ENCODE measurements at places on chromosomes 7 and 10.

GRCh38 chr10:115659616-115660015, 566.5 kb downstream of the ATRNL1 start:
- DNase-seq = no peak

GRCh38 chr10:74078037-74078436, 72.6 kb downstream of the AP3M1 start:
- no peak for DNase-seq

- no peak for DNase-seq
Measured at GRCh38 chr7:151246851-151247580, 1.5 kb downstream of the SMARCD3 start.

GRCh38 chr10:61286686-61287085, 166.5 kb downstream of the TMEM26 start:
- DNase-seq = no peak

DNA sequence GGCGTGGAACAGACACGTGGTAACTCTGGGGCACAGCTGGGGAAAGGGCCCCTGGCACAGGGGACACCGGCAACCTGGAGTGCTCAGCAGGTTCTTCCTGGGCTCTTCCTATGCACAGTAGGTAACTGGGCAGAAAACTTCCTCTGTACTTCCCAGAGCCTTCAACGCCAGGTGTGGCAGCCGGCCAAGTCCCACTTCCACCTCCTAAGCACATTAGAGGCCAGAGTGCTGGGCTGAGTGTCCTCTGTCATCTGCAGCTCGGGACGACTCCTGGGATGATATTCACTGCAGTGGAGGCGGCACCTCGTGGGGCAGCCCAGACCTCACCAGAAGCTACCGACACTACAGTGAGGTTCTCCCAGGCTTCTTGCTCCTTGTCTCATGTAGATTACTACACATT, 114.5 kb downstream of the LARP4B start:
- no peak for DNase-seq

DNA sequence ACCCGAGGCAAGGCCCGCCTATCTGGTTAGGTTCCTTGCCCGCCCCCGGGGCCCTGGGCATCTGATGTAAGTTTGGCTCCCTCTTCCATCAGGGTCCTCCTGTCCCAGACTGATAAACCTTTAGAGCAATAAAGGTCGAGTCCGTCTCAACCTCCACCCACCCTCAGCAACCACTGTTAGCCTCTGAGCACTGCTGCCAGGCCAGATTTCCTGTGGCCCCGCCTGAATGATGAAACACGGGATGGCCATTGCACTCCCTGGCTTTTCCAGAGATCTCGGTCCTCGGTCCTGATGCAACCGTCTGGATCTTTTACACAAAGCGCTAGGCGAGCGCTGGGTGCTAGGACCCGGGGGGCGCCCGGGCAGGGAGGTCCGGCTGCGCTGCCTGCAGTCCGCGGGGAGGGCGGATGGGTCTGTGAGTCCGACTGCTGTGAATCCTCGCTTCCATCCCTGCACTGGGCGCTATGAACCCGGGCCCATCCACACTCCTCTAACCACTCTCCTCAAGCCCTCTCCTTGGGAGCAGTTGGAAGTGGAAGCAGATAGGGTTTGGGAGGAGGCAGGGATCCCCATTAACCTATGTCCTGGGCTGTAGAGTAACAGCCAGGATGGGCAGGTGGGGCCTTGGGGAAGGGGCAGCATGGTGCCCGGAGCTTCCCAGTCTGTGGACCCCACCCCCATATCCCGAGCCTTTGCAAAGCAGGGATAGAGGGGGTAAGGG, 875 bp upstream of the DDIT4 start:
- DNase-seq = peak; percentile 67

- DNase-seq = no peak
Measured at GRCh38 chr7:108419961-108420908, 36.0 kb downstream of the NRCAM start.

DNA sequence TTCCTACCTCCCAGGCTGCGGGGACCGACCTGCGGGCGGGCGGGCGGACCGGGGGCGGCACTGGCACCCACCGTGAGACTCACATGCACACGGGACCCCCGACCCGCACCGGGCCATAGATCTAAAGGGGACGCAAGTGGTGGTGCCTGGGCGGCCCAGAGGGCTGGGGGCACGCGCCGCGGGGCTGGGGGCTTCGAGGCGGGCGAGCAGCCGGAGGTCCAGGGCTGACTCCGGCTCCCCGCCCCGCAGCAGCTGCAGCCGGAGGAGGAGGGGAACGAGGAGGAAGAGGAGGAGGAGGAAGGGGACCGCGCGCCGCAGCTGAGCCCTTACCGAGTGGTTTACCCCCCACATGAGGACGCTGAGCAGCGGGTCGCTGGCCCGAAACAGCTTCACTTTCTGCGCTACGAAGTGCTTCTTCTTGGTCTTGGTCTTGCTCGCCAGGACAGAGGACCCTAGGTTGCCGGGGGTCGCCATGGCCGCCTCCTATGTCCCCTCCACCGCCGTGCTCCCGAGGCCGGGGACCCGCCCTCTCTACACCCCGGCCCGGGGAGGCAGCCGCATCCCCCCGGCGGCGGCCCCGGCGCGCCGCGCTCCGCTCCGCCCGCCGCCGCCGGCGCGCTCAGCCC, 412 bp downstream of the PIP4K2A start:
- no peak for DNase-seq

- peak; percentile 95 for DNase-seq
Measured at GRCh38 chr7:1169409-1170368, 9.7 kb upstream of the ZFAND2A start.

GRCh38 chr10:110410329-110411046, 87.2 kb upstream of the DUSP5 start:
- no peak for DNase-seq

GRCh38 chr10:33817605-33818004, 483.1 kb upstream of the NRP1 start:
- no peak for DNase-seq

DNA sequence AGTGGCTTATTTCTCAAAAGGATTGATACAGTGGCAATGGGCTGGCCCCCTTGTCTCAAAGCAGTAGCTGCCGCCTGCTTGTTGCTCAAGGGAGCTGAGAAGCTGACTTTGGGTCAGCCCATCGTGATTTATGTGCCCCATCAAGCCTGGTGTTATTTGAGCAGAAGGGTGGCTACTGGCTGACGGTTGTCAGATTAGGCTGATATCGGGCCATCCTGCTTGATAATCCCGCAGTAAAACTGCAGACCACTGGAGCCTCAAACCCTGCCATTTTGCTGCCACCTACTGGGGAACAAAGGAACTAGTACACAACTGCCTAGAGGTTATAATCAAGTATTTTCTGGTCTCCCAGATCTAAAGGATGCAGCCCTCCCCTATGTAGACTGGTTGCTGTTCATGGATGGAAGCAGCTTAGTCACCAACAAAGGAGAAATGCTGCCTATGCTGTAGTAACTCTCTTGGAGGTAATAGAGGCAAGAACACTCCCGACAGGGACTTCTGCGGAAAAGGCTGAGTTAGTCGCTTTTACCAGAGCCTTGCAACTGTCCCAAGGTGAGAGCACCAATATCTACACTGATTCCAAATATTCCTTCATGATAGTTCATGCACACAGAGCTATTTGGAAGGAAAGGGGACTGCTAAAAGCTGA, 65.9 kb upstream of the ZNF92 start:
- DNase-seq = peak; percentile 13

GRCh38 chr10:61541960-61542359, 88.8 kb upstream of the TMEM26 start:
- no peak for DNase-seq

DNA sequence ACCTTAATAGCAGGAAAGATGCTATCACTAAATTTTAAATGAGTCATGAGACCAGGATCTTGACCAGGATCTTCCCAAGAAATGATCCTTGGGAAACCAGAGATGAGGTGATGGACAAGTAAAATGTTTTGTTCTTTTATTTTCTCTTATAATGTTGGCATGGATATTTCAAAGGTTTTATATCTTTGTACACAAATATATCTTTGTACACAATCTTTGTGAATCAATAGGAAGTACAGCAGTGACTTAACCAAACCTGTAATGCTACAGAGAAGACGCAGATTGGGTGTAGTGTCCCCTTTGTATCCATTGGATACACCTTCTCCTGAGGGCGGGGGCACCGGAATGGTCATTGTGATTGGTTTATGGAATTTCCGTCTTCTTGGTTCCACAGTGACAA, 180.1 kb upstream of the CCDC6 start:
- no peak for DNase-seq

All from GM12892 (cell line).